ENCODE measurements at places on chromosomes 2 and 18. TPM values are rescaled to one million over a fixed set of nuclear protein-coding genes. Genes with fewer than 3 reads are reported as not detected.

DNA sequence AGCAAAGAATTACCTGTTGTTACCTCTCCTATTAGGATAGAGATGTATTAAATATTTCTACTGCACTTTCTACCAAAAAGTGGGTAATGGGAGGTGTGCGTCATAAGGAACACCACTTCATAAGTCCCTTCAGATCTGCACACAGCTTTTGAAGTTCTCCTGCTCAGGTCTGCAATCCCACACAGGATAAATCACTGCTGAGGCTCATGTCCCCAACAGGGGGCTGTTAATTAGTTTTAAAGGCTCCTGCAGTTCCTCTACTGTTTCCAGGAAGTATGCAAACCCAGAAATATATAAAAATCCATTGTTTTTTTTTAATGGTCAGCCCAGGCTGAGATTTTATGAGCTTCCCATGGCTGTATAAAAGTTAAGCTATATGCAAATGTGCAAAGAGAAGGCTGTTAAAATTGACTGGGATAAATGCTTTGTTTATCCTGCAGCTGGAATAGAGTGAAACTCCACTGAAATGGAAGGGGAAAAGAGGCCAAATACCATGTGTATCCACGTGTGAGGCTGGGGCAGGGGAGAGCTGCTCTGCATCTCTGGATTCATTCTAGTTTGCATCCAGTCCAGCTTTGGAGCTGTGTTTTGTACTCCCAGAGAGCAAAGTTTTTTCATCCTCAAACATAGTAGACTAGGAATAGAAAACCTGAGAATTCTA lies 903.7 kb downstream of the TDRD15 start:
- DNase-seq = no peak

Gene RAD51AP2
- not detected for total RNA-seq

Gene PROKR1
- total RNA-seq = not detected

GRCh38 chr2:233252227-233252626 lies 754 bp downstream of the ATG16L1 start:
- DNase-seq = no peak

Gene KCTD1
- 21.8 TPM for total RNA-seq

Gene ITPRIPL1
- 3.4 TPM for total RNA-seq

DNA sequence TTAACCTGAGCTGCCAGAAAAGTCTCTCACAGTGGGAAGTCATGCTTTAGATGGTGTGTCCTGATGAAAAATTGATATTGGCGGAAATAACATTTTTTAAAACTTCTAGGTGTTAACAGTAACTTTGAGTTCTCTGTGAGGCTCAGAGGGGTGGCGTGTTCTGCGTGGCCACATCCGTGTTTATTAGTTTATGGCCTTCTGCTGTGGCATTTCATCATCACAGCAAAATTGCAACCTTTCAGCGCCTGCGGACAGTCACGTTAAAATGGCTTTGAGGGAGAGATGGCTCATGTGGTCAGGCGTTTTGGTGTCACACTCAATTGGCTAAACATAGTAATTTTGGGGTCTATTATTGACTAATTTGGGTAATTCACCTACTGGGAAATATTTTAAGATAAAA lies 42.4 kb downstream of the KLHL29 start:
- no peak for DNase-seq

Gene RAMP1
- total RNA-seq = 3.1 TPM

DNA sequence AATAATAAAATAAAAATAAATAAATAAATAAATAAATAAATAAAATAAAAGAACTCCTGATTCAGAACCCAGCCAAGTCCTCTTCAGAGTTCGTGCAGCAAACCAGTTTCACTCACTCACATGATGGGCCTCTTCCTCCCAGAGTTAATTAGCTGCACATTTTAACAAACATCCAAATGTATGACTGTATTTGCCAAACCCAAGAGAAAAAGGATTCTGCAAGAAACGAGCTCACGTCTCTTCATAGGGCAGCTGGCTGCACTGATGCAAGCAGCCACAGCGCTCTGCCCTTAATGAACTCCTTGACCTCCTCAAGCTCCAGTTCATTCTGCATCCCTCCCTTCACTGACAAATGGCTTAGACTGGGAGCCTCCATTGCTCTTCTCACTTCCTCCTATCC lies 55.1 kb downstream of the MREG start:
- no peak for DNase-seq

- peak; percentile 20 for DNase-seq
Measured at GRCh38 chr18:61860302-61860701, 32.5 kb downstream of the RNF152 start.

Gene PLCD4
- 1.2 TPM for total RNA-seq

DNA sequence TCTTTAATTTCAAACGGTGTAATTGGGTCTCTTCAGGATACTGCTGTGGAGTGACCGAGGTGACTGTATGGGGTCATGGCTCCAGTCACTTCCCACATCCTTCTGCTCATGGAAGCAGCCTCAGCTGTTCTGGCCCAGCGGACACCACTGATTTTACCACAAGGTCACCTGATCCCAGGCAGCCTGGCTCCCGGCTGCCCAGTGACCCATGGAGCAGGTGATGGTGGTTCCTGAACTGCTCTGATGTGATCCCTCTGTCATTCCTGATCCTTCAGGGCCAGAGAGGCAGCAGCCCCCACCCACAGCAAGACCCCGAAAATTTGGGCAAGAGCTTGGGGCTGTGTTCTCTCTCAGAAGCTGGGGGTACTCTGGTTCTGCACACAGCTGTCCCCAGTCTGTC lies 35.5 kb upstream of the HS6ST1 start:
- DNase-seq = no peak

DNA sequence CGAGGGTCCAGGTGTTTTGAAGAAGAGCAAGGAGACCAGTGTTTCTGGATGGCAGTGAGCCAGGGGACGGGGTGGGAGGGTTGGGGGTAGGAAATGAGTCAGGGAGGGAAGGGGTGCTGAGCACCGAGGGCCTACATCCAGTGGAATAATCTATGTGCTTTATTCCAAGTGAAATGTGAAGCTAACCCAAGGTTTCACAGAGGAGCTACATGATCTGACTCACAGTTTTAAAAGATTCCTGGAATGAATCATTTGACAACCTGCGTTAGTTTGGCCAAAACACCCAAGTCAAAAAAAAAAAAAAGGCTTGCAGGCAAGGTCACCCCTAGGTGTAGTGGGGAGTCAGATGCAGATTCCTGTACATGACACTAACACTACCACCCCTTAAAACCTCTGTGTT lies 419.7 kb upstream of the MEX3C start:
- peak; percentile 46 for DNase-seq

DNA sequence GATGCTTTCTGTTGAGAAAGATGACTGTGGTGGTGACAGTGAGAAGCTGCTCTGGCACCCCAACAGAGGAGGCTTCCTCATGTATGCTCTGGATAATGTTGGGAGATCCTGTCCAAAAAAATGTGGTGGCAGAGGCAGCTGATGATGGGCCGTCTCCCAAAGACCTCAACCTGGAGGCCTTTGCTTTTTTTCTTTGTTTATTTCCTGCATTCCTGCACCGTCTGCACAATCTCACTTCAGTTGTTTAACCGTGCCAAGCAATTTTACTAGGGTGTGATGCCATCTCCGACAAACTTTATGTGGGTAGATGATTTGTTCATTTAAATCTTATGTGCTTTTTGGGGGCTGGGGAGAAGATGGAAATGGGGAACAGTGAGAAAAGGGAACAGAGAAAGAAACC lies 62.2 kb upstream of the IGFBP5 start:
- no peak for DNase-seq

DNA sequence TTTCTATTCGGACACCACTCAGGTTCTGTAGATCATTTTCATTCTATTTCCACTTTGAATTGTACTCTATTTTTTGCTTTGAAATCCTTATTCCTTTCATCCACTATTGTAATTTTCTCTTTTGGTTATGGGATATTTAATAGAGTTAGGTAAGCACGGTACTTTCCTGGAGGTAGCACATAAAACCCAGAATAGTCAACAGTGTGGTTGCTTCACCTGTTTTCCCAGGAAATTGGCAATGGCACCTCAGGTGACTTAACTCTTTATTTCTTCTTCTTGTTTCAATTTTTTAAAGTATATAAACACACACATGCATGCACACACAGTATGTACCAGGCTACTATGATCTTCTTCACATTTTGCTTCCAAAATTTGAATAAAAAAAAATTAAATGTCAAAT lies 682.0 kb upstream of the TMEFF2 start:
- no peak for DNase-seq

Gene MATN3
- 1.1 TPM for total RNA-seq

Gene NTSR2
- total RNA-seq = not detected

Gene ABCG5
- not detected for total RNA-seq

DNA sequence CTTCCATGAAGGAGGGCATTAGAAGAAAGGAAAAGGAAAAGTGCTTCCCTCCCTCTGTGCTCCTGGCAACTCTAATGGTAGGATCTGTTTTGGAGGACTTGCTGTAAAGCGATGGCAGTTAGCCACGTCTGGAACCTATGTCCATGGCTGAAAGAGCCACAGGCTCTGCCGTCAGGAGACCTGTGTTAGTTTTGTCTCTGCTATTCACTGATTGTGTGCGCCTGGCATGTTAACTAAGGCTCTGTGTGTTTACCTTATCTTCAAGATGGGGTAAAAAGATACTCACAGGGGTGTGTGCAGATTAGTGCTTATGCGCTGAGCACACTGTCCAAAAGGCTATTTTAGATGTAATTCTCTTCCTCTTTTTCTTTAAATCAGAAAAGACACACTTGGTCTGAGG lies 109.8 kb upstream of the LTBP1 start:
- peak; percentile 12 for DNase-seq

DNA sequence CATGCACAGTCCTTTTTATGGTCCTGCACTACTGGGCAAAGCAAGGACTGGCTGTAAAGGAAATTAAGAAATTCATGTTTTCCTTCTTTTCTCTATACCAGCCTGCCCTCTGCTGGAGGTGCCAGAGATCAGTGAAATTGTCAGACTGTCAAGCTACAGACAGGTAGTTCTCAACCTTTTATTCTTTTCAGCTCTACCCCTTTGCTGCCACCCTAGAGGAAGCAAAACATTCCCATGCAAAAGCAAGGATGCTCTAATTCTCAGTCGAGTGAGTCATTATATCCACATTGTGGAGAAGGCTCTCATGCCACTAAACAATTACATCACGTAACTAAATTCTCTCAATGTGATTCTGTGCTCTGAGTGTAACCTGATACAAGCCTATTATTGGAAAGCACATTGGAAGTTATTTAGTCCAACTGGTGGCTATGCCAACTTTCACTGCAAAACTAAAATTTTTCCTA lies 25.0 kb upstream of the RAPGEF4 start:
- DNase-seq = peak; percentile 69

DNA sequence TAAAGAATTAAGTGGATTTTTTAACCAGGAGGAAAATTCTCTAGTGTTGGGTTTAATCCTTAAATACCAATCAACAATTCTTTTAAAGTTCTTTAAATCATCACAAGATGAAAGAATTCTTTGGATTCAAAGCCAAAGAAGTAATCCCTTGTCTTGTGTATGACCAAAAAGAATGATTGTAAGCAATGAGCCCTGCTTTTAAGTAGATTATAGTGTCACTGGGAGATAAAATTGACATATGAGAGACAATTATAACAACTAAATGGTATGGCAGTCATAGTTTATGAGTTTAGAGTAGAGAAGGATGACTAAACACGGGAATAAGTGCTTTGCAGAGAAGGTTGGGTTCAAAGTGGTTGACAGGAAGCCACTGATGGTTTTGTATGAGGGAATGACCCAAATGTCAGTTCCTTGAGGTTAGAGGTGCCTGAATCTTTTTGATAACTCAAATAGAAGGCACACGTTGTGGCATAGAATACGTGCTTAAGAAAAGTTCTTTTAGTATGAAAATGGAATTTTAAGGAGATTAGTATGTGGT lies 199.6 kb upstream of the TCF4 start:
- no peak for DNase-seq

- DNase-seq = no peak
Measured at GRCh38 chr2:226622484-226622883, 177.1 kb downstream of the IRS1 start.

DNA sequence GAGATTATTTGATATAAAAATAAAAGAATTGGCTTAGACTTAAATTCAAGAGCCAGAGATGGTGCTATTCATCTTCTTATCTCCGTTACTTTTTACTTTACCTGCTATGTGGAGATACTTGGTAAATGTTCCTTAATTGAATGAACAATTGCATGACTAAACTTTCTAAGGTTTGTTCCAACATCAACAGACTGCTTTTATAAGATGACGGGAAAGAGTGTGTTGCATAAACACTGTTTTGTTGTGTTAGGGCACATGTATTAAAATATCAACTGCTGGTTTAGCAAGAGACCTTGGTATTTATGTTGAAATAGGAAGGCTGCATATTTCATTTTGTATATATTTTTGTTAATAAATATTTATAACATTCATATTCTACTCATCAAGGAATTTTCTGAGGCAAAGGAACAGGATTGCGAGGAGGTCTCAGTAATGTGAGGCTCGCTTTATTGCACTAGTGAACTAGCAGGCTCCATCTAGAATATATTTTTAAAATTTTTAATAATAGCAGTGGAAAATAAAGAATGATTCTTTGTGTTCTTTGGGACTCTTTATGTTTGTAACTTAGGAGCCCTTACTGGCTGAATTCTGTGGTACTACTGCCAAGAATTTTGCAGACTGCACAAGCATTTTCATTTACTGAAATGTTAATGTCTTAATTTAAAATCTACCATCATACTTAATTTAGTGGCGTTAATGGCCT lies 10.7 kb upstream of the NFE2L2 start:
- DNase-seq = peak; percentile 93

GRCh38 chr2:165563468-165564225 lies 94.1 kb downstream of the CSRNP3 start:
- DNase-seq = no peak

- no peak for DNase-seq
Measured at GRCh38 chr2:16900405-16901025, 234.9 kb upstream of the CYRIA start.

DNA sequence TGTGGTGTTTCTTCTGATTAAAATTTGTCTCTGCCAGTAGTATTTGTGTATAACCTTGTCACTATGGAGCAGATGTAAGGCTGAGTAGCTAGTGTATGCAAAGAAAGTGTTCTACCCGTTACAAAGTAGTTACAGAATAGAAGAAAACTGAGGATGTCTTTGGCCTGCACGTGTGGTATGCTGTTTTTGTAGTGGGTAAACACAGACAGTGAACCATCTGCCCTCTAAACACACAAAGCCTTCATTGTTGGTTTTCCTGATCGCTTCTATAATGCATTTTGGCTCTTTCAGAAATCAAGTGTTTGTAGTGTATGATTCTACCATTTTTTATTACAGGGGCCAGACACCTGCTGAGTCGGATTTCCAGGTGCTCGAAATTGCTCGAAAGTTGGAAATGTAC lies 61.5 kb downstream of the FARP2 start:
- no peak for DNase-seq
